ENCODE measurements at places on chromosomes 3 and 15. TPM values are rescaled to one million over a fixed set of nuclear protein-coding genes. Genes with fewer than 3 reads are reported as not detected.

Gene LTF
- total RNA-seq, result not detected

Gene LMLN
- total RNA-seq, result 1.9 TPM

Gene UTS2B
- total RNA-seq, result not detected

Gene CEMIP
- total RNA-seq, result 1.1 TPM

Gene ARGFX
- total RNA-seq, result not detected

Gene RHOV
- total RNA-seq, result 0.65 TPM
